WTC11 (cell line): ENCODE measurements at places on chromosomes 7 and 10.

GRCh38 chr10:129586898-129587443, 119.9 kb downstream of the MGMT start:
- no peak for DNase-seq

DNA sequence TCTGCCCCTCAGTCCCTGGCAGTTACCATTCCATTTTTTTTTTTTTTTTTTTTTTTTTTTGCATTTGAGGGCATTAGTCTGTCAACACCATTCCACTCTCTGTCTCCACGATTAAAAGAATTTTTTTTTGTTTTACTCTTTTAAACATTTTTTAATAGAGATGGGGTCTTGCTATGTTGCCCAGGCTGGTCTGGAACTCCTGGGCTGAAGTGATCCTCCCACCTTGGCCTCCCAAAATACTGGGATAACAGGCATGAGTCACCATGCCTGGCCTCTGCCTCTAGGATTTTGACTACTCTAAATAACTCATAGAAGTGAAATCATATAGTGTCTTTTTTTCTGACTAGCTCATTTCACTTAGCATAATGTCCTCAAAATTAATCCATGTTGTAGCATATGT, 16.5 kb upstream of the CLDN3 start:
- DNase-seq, result no peak

DNA sequence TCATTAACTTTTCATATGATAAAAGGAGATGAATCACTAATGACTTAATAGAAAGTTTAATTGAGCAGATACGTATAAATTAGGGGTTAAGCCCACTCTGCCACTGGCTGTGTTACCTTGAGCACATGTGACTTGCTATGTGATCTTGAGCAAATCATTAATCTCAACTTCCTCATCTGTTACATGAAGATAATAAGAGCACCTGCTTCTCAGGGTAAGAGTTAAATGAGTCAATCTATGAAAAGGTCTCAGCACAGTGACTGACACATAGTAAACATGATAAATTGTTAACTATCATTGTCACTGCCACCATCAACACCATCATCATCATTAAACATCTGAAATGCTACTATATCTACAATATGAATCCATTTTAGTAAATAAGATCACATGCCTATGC, 110.8 kb downstream of the TPK1 start:
- DNase-seq, result no peak

- no peak for DNase-seq
These were observed 27.1 kb upstream of the SH3PXD2A start for GRCh38 chr10:103882285-103883007.

GRCh38 chr10:53469383-53469782, 696.8 kb upstream of the MBL2 start:
- no peak for DNase-seq
